Activated CD8-positive, alpha-beta memory T cell treated with anti-CD3 and anti-CD28 coated beads, Interleukin-2, amount 10 ng/mL, durations not matched to agents 7 days and 5 days (primary cell): ENCODE measurements at places on chromosomes 5 and 9.

GRCh38 chr9:128148509-128149000, 698 bp upstream of the LCN2 start:
- no peak for DNase-seq

GRCh38 chr9:37197158-37198038, 77.0 kb downstream of the ZCCHC7 start:
- no peak for DNase-seq

- no peak for DNase-seq
Measured at GRCh38 chr5:173330338-173331206, 2.4 kb upstream of the STC2 start.

GRCh38 chr5:72237879-72238278, 82.2 kb downstream of the MRPS27 start:
- no peak for DNase-seq

DNA sequence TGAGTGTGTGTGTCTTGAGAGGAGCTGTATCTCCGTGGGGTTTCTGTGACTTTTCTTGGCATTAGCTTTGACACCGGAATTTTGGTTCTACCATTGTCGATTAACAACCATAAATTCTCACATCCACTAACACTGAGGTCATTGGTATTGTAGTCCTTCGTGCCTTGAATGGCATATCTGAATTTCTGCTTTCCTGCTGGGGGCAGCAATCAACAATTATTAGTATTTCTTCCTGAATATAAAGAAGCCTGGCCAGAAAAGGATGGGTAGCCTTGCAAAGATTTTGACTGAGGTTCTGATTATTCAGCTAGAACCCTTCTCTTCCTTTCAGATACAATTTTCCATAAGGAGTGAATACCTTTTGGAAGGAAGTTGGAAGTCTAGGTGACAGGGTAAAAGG, 33.5 kb upstream of the SHOC1 start:
- no peak for DNase-seq
